ENCODE measurements at places on chromosomes 12 and 14.

GRCh38 chr12:3251691-3252090, 174.5 kb downstream of the TSPAN9 start:
- no peak for DNase-seq

GRCh38 chr14:101359221-101360053, 201.9 kb upstream of the DIO3 start:
- DNase-seq, result no peak

DNA sequence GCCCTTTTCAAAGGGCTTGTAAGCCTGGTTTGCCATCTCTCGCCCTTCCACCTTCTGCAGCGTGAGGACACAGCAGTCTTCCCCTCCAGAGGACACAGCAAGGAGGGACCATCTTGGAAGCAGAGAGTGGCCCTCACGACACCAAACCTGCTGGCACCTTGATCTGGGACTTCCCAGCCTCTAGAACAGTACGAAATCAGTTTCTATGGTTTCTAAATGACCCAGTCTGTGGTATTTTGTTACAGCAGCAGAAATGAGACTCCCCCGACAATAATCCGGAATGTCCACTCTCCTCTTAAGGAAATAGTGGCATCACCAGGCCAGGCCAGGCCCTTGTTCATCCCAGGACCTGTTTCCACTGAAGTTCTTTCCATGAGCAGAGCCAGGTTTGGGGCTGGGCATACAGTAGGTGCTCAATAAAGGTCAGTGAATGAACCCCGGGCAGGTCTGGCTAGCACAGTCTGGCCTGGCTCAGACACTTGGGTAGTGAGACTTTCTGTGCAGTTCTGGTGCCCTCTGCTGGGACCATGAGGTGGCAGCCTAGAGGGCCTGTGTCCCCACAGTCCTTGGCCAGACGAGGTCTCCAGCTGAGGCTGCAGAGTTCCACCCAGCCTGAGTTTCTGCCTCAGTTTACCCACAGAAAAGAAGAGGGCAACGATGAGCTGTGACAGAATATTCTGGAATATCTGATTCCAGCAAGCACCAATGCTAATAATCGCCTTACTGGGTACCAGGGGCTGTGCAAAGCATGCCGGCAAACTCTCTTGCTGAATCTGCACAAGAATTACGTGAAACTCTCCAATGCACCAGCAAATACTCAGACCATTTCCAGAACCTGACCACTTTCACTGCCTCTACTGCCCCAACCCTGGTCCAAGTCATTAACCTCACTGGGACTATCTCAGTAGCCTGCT, 14.0 kb downstream of the ABCB9 start:
- DNase-seq, result peak; percentile 76

- DNase-seq, result no peak
Measured at GRCh38 chr14:99189201-99189801, 82.7 kb downstream of the BCL11B start.

DNA sequence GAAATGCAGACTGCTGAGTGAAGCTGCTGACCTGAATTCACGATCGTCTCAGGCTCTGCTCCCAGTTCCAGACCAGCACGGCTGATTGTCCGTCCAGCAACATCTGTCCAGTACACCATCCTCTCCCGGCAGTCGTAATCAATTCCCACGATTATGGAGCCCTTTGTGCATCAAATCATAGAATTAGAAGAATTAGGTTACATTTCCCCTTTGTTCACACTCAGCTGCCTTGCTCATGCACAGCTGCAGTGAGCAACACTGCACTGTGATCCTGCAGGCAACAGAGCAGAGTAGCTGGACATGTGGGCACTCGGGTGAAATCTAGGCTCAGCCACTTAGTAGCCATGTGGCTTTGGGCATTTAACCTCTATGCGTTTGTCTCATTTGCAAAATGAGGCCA, 22.2 kb downstream of the RTRAF start:
- DNase-seq, result no peak

DNA sequence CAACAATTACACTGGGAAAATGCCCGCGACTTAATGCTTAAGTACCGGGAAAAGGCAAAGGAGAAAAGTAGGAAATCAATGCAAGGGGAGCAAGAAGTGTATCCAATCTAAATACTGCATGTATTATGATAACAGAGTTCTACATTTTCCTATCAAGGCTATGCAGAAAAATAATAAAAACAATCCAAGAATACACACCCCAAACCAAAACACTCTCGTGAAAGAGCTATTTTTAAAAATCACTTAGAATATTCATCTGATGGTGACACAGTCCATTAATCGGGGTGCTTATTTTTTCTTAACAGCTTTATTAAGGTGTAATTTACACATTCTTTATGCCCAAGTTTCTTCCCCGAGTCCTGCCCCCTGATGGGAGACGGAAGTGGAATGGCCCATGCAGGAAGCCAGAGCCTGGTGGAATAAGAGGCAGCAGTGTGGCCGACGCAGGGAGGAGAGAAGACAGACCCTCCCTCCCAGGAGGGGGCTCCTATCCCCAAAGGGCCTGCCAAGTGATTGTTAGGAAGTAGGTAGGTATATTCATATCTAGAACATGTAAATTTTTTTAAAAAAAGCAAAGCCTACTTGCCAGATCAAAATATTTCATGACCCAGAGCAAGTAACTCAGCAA, 174.3 kb downstream of the FOXN3 start:
- no peak for DNase-seq

DNA sequence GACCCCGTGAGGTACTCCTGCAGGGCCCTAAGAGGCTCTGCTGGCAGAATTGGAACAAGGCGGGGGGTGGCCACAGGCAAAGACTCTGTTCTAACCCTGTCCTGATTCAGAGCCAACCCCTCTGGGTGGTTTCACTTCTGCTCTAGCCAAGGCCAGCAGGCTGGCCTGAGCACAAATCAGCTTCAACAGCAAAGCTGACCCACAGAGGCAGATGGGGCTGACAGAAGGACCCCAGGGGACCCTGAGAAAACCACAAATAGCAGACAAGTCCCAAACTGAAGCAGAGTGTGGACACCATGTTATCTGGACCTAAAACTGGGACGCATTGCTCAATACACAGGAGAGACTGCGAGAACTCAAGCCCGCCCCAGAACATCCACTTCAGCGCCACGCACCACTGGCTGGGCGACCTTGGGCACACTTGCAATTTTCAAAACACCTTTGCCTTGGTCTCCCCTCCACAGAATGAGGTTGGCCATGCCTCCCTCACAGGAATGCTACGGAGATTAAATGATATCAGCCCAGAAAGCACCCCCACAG, 76.4 kb upstream of the DICER1 start:
- DNase-seq, result peak; percentile 64

- DNase-seq, result no peak
Measured at GRCh38 chr14:62329427-62329826, 567.2 kb downstream of the SNAPC1 start.

DNA sequence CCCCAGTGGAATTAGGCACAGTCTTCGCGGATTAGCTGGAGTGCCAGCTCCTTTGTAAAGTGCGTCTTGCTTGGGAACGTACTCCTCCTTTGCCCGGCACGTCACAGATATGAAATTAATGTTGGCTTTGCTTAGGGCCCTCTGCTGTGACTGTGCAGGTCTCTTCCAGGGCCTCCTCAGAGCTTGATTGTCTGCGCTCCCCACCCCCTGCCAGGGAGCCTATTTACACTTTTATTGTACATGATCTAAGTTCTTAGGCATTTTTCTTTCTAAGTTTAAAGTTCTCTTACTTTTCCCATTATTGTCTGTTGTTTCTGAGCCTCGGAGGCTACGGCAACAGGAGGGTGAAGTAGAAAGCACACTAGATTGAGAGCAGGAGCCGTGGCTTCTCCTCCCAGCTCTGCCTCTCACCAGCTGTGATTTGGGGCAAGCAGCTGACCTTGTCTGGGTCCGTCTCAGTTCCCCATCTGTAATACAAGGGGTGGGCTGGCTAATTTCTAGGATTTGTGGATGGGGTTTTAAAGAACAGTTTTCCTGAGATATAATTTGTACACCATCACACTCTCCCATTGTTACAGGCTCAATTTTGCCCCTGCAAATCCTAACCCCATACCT, 81.8 kb downstream of the TSPAN9 start:
- no peak for DNase-seq

- DNase-seq, result no peak
Measured at GRCh38 chr12:116037941-116038837, 239.3 kb downstream of the MED13L start.

- DNase-seq, result no peak
Measured at GRCh38 chr12:108701779-108702441, 29.4 kb downstream of the CORO1C start.

GRCh38 chr12:104457746-104458693, 1.3 kb downstream of the CHST11 start:
- peak; percentile 36 for DNase-seq

- DNase-seq, result no peak
Measured at GRCh38 chr12:47744005-47744651, 14.6 kb downstream of the RAPGEF3 start.

- no peak for DNase-seq
Measured at GRCh38 chr12:6955108-6956020, 4.2 kb downstream of the PTPN6 start.

GRCh38 chr12:27480016-27480415, 33.5 kb downstream of the SMCO2 start:
- DNase-seq, result no peak

Data from GM18507 (cell line).